A172 (cell line): ENCODE measurements at places on chromosomes 12 and 14. TPM values are rescaled to one million over a fixed set of nuclear protein-coding genes. Genes with fewer than 3 reads are reported as not detected.
A peak's percentile ranks its signal among the peaks of the same experiment; 100 is the strongest.

DNA sequence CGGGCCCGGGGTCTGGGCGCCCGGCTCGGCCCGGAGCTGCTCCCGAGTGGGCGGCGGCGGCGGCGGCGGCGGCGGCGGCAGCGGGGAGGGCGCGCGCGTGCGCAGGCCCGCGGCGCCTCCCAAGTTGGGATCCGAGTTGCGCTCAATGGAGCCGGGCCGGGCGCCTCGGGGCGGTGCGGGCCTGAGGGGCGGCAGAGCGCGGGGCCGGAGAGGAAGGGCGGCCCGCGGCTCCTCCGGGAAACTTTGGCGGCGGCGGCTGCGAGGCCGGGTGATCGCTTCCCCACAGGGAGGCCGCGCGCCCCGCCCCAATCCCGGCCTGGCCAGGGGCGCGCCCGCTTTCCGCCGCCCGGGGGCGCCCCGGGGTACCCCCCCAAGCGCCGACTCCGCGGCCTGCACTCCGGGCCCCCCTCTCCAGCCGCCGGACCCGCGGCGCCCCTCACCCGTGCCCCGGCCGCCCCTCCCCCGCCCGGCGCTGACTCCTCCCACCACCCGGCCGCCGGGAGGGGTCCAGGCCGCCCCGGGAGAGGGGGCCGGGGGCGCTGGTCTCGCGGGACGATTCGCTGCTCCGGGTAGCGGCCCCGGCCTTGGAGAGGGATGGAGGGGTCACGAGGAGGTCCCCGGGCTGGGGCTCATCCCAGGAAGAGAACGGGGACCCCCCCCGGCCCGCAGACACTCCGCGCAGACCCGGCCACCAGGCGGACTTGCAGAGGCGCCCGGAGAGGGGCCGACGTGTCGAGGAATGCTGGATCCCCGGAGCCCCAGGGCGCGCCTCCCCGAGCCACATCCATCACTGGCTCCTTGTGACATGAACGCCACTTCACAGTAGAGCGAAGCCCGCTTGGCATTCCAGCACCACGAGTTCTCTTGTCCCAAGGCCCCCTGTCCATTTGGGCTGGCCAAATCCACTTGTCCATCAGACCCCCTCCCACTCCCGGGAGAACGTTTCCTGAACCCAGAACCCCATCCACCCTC lies at the start of gene RILPL1:
Gene RILPL1, minus strand, starts transcription at position 48 of the 972 bp plus-strand sequence. CDS start 237 bp downstream, outside the sequence.
- DNase-seq = peak; percentile 28

DNA sequence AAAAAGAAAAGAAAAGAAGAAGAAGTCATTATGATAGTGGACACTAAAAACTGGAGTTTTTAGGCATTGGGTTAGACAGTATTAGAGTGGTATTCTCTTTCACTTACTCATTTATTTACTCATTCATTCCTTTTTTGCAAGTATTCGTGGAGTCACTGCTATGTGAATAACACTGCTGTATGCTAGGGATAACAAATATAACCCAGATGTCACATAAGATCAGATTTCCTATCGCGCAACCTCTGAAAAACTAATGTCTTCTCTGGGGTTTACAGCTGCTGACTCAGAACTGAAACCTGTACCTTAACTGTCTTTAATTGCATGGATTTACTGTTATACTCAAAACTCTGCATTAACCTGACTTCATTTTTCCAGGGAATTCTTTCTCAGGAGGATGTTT lies 353.7 kb downstream of the LRIG3 start:
- peak; percentile 2 for DNase-seq

Gene MYF5
- total RNA-seq = not detected in 2 replicates

Gene COX8C
- total RNA-seq = not detected in 2 replicates

Gene TAS2R14
- total RNA-seq = 1.2 and 1.7 TPM in 2 replicates

Gene MANSC1
- total RNA-seq = 0.55 and 1.1 TPM in 2 replicates

- DNase-seq = peak; percentile 4
Observed at GRCh38 chr12:3604748-3605586, 114.0 kb downstream of the PRMT8 start.

GRCh38 chr12:81079280-81080076 lies 1.6 kb downstream of the ACSS3 start:
- DNase-seq = no peak

DNA sequence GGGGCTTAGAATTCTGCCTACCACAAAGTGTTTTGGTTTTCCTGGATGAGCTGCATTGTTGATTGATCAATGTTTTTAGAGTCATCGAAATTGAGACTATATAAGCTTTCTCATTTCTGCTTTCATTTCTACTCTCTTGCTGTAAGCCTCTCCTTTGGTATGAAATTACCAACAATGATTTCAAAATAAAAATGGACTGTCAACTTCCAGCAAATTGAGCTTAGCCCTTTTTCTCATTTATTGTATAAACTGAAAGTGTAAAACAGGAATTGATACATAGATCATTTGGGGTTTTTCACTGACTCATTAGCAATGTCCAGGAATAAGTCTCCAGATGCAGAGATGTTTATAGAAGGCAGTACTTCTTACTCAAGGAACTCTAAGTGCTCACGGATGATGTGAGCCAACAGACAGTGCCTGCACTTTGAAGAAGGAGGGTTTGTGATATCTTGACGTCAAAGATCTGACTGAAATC lies 20.0 kb upstream of the PCNX1 start:
- DNase-seq = no peak

GRCh38 chr14:37870632-37871346 lies 275.4 kb downstream of the TTC6 start:
- no peak for DNase-seq

GRCh38 chr14:52003324-52003723 lies 14.0 kb downstream of the RTRAF start:
- DNase-seq = no peak

Gene LBHD2
- total RNA-seq = not detected in 2 replicates

Gene REP15
- 0.55 and 1.2 TPM in 2 replicates for total RNA-seq

DNA sequence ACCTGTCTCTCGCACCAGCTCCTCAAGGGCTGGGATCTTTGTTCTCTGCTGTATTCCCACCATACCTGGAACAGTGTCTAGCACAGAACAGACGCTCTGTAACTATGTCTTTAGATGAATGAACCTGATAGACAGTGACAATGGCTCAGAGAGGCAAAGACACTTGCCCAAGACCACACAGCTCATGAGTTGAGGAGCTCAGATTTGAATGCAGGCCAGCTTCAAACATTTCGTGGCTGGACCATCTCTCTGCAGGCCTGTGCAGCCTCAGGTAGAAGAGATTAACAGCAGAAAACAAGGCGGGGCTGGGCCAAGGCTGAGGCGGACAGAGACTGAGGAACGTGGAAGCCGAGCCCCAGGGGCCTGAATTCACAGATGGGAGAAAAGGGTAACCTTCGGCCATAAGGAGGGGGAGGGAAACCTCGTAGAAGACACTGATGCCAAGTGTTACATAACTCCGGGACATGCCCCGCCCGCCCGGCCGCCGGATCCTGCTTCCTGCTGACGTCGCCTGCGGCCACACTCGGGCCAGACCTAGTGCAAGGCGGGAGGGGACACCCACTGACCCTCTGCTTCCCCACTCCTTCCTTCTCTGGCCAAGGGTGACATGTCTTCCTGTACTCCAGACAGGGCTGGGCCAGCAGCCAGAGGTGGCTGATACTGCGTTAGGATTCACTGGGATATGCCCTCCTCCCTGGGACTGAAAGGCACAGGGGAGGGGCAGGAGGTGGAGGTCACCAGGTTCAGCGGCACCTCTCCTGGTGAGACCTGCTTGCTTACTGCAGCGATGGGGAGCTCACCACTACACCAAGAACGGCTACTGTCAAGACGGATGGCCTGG lies 86.8 kb downstream of the RFLNA start:
- peak; percentile 85 for DNase-seq

GRCh38 chr12:79766705-79767464 lies 76.1 kb upstream of the PAWR start:
- DNase-seq = no peak

Gene FSCB
- not detected in 2 replicates for total RNA-seq

GRCh38 chr12:41167701-41168100 lies 20.4 kb upstream of the PDZRN4 start:
- no peak for DNase-seq

DNA sequence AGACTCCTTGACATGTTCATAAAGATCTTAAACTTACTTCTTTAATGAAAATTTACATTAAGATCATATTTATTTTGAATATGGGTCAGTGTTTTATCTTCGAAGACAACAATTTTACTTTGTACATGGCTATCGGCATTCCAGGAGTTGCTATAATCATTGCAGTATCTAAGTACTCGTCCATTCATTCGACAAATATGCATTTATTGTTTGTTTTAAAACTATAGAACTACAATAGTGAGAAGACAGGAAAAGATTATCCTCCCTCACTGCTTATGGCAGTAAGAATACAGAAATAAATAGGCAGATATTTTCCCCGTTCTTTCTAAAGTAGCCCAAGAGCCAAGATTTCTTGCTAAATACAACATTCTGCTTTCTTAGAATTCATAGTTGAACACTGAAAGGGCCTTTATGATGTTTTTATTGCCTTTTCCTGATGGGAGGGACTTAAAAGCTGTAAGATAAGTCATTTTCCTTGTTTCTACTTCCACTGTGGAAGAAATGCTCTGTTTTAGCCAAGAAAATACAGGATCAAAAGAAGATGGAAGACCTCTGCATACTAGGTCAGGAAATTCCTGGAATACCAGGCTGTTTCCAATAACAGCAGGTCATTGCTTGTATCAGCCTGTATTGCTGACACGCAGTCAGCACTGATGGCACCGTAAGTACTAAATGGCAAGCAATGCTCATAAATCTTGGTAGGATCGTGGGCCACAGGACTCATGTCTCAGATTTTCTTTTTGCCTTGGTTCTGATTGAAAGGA lies 521.0 kb upstream of the ATP2B1 start:
- DNase-seq = peak; percentile 12

DNA sequence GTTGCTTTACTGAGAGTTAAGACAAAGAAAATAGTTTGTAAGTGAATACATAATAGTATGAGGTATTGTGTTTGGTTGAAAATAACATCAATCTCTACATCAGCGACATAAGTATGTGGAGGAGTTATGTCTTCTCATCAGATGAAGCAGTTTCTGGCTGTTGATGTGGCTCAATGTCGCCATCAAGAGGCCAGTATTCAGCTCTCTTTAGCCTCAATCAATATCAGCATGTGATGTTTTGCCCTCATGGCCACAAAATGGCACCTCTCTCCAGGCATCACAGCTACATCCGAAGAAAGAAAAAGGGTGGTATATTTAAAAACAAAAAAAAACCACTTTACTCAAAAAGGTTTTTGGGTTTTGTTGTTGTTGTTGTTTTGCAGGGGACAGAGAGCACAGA lies 302.3 kb upstream of the TMEM132C start:
- DNase-seq = peak; percentile 58

DNA sequence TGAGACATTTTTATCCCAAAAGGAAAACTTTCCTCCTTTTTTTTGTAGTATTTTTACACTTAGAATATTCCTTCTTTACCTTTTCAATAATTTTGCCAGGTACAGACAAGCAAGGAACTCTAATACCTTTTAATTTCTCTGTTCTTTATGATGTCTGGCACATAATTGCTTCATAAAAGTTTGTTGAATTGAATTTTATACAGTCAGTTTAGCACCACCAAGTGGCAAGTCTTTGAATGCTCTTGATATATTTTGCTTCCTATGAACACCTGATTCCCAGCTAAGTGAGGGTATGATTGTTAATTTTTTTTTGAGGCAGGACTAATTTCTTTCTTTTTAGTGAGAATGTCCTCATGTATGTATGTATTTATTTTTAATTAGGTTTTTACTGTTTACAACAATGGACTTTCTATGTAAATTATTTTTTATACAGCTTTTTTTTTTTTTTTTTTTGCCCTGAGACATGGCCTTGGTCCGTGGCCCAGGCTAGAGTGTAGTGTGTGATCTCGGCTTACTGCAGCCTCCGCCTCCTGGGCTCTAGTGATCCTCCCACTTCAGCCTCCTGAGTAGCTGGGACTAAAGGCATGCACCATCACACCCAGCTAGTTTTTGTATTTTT lies 6.9 kb downstream of the TBC1D15 start:
- peak; percentile 30 for DNase-seq

GRCh38 chr12:111428081-111428727 lies 22.5 kb downstream of the SH2B3 start:
- DNase-seq = no peak

Gene GTF2H3
- 44.0 and 56.3 TPM in 2 replicates for total RNA-seq

Gene C12orf60
- total RNA-seq = 0.05 and 1.0 TPM in 2 replicates

DNA sequence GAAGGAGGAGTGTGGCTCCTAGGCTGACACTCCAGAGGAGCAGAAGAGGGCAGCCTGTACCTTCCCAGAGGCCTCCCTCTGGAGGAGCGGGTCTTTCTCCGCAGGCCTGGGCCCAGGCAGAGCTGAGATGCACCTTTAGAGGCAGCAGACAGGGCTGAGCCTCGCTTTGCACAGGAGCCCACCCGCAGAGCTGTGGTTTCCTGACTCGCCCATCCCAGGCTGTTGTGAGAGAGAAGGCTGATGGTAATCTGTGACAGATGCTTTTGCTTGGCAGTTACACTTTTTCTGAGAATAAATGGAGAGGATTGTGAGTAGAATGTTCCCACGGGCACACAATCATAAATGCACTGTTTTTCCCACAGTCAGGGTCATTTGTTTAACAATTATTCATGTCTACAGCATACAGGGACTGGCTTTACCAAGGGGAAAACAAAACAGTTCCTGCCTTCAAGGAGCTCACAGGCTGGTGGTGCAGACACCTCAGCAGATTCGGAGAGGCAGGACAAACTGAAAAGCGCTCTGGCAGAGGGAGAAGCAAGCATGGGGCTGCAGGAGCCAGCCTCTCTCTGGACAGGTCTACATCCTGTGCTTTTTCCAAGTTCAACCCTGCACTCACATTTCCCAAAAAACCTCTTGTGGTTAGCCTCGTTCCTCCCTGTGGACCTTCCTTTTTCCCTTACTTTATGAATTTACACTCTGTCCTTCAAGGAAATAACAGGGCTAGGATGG lies 13.9 kb downstream of the EVL start:
- peak; percentile 54 for DNase-seq

Gene RALGAPA1
- 15.8 and 15.9 TPM in 2 replicates for total RNA-seq

DNA sequence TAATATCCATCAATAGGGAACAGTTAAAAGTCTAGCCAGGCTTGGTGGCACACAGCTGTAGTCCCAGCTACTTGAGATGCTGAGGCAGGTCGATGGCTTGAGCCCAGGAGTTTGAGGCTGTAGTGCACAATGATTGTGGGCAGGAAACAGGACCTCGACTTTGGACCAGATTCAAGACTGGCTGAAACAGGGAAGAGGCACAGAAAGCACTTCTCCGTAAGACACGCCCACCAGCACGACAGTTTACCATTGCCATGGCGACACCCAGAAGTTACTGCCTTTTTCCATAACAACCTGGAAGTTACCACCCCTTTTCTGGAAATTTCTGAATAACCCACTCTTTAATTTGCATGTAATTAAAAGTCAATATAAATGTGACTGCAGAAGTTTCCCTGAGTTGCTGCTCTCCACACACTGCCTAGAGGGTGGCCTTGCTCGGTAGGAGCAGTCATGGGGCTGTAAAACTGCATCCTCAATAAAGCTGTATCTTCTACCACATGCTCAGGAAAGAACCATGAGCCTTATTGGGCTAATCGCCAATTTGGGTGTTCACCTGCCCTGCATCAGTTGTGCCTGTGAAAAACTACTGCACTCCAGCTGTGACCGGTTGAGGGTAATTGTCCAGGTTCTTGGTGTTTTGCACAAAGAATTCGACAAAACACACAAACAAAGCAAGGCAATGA lies 4.6 kb upstream of the LRRC23 start:
- DNase-seq = no peak

Gene DPPA3
- total RNA-seq = not detected in 2 replicates

Gene KLRK1
- total RNA-seq = not detected in 2 replicates
